ENCODE measurements at places on chromosomes 3 and 15.

GRCh38 chr3:190514413-190515153, 698 bp downstream of the IL1RAP start:
- peak; percentile 24 for DNase-seq

DNA sequence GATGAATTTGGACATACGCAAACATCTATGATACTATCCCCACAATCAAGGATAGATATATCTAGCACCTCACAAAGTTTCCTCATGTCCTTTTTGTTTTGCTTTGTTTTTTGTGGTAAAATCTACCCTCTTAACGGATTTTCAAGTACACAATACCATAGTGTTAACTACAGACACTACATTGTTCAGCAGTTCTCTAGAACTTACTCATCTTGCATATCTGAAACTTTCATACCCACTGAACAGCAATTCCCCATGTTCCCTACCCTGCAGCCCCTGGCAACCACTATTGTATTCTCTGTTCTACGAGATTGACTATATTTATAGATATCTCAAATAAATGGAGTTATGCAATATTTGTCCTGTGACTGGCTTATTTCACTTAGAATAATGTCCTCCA, 58.1 kb upstream of the TJP1 start:
- no peak for DNase-seq

- DNase-seq: peak; percentile 31
Measured at GRCh38 chr15:63065262-63066221, 23.0 kb downstream of the TPM1 start.

DNA sequence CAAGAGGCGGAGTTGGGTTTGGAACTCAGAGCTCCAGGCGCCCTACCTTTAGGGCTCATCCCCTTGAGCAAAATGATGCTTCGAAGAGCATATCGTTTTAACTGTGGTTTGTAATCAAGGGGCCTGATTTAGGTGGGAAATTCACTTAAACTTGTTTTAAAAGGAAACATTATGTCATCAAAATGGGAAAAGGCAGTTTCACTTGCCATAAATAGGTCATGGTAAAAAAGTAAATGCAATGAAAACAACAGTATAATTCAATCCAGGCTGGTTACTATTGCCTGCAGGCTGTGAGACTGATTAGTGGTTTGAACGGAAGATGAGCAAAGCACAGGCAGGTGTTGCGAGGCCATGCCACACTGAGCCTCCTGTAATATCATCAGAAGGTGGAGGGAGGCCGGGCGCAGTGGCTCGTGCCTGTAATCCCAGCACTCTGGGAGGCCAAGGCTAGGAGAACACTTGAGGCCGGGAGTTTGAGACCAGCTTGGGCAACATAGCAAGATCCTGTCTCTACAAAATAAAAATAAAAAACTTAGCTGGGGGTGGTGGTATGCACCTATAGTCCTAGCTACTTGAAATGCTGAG, 2.1 kb downstream of the HDAC11 start:
- DNase-seq: no peak

GRCh38 chr3:194682694-194683310, 2.9 kb upstream of the FAM43A start:
- DNase-seq: peak; percentile 79

DNA sequence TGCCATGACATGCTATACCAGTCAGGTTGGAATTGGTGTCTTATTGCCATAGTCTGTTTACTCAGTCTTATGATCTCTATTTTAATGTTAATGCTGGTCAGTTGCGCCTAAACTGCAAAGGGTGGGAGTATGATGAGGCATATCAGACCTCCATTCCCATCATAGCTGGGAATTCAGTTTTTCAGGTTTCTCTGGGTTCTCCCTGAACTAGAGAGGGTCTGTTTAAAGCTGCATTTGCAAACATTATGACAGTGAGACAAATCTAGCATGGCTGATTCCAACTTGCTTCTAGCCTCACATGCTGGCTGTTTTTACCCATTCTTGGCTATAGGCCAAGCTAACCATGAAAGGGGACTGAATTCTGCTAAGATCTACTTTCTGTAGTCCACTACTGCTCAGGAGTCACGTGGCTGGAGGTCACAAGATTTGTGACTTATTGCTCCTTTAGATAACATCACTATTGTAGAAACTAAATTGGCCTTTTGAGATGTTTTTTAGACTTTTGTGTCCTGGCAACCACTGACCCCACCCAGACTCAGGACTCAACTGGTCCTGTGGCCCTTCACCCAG, 96.5 kb downstream of the TGFBR2 start:
- no peak for DNase-seq

GRCh38 chr15:51022206-51022605, 72.5 kb downstream of the TNFAIP8L3 start:
- DNase-seq: no peak

GRCh38 chr15:92391640-92392039, 2.0 kb upstream of the ST8SIA2 start:
- peak; percentile 14 for DNase-seq

DNA sequence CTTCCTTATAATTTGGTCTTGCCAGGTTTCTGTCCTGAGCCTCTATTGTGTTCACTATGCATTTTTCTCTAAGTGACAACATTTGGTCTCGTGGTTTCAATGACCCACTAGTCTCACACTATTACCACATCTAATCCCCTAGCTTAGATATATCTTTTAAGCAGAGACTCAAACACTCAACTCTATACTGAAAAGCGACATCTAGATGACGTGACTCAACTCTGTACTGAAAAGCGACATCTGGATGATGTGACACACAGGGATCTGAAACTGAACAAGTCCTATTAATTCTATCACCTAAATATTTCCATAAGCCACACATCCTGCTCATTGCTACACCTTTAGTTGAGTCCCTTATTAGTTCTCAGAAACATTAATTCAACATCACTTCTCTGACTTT, 141.7 kb upstream of the MBNL1 start:
- DNase-seq: no peak

DNA sequence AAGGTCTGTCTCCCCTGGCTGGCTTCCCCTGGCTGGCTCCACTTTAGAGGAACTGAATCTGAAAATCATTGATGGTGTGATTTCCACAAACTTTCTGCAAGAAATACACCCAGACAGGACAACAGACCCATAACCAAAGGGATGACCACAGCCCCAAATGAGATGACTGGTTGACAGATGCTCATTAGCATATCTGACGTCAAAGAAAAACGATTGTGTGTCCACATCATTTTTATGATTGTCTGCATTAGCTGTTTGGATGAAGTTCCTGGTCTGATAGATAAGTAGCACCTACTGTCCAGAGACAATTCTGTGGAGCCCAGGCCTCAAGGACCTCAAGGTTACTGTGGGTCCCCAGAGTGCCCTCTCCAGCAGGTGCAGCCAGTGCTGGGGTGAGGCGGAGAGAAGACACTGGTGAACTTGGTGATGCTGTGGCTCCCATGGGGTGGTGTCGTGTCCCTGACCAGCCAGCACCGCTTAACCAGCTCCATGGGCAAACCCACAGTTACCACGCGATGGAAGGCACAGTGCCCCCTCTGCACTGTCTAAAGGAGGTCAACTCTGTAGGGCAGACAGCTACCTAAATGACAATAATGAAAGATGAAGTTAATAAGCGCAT, 127.4 kb downstream of the NSMCE3 start:
- no peak for DNase-seq

- DNase-seq: no peak
Measured at GRCh38 chr15:48563934-48564333, 81.6 kb downstream of the FBN1 start.

DNA sequence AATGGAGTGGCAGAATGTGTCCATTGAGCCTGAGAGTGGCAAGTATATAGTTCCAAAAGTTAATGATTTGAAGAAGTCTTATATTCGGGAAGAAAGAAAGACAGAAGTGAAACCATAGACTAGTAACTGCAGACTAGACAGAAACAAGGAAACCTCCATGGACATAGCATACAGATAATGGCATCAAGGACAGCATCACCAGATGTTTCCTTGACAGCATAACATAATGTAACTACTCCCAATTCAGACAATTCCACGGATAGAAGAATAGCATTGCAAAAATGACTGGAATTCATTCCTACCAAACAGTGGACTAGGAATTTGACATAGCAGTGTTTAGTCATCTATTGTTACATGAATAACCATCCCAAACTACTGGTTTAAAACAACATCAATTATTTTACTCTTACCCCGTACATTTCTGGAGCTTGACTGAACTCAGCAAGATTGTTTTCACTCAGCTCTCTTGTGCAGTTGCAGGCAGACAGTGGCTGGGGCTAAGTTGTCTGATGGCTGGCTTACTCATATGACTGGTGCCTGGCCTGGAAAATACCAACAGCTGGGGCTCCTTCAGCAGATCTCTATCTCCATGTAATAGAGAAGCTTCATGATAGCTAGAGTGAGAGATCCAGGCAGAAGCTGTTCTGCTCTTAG, 109.7 kb upstream of the GADL1 start:
- no peak for DNase-seq

DNA sequence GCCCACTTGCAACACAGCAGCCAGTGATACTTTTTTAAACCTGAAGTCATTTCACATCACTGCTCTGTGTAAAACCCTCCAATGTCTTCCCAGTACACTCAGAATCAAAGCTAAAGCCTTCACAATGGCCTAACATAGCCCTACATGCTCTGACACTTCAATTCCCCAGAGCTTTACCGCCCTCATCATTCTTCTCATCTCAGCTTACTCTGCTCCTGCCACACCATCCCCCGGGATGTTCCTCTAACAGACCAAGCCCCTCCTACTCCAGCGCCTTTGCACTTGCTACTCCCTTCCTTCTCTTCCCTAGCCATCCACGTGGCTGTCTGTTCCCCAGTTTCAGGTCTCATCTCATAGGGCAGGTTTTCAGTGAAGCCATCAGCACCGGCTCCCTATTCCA, 194.0 kb downstream of the SSR3 start:
- DNase-seq: no peak

GRCh38 chr15:94075349-94075748, 156.0 kb upstream of the MCTP2 start:
- no peak for DNase-seq

- DNase-seq: no peak
Measured at GRCh38 chr15:69359722-69360121, 54.4 kb upstream of the KIF23 start.

- no peak for DNase-seq
Measured at GRCh38 chr15:45606841-45607240, 19.7 kb downstream of the BLOC1S6 start.

GRCh38 chr3:8813411-8813810, 44.0 kb upstream of the OXTR start:
- no peak for DNase-seq

- DNase-seq: no peak
Measured at GRCh38 chr15:66269326-66270090, 16.0 kb upstream of the MEGF11 start.

Measured in putamen (tissue), 1 donor.